Hippocampal formation (tissue), 2 donors: ENCODE measurements at places on chromosomes 16 and 17.

DNA sequence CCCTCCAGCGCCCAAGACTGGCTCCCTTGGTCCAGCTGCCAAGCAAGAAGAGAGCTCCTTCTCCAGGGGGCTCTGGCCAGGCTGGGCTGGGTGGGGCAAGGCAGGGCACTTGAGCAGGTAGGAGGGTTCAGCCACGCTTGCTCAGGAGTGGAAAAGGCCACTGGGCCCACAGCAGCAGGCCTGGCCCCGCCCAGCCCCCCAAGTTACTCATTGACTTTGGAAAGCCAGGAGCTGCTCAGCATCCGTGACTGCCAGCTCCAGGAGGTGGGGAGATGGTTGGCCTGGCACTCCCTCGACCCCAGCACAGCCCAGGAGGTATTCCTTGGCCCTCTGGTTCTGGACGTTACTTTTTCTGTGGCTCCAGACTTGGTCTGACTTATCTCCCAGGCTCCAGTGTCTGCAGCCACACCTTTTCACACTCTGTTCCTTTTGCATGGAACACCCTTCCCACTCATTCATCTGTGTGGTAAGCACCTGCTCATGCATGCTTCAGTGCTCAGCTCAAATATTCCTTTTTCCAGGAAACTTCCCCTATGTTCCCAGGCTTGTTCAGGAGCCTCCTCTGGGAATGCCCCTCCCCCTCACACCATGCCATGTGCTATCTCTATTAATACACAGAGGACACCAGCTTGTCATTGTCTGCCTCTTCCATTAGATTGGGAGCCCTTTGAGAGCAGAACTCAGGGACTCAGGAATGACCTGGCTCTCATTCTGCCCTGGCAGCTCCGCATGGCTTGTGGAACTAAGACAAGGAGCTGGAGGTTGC, at the start of gene CDH16:
TSS of gene CDH16 (minus strand) at position 83 of the 766 bp plus-strand sequence. CDS start 820 bp downstream, outside the sequence.
- no peak for DNase-seq

- no peak for DNase-seq
Observed at GRCh38 chr16:84791501-84791900, 28.3 kb upstream of the CRISPLD2 start.

DNA sequence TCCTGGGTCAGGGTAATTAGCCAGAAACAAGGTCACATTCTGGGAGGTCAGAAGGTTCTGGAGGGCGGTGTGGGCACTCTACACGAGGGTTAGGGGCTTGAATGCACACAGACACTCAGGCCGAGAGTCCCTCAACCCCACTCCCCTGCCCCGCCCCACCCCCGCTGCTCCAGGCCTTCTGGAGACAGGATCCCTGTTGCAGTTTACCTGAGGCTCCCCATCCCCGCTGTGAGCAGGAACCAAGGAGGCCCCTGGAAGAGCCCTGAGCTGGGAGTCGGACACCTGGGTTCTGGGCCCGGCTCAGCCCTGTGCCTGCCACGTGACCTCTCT, 4.4 kb upstream of the ACTG1 start:
- no peak for DNase-seq

- DNase-seq = no peak
Observed at GRCh38 chr17:55689672-55690071, 33.0 kb downstream of the TMEM100 start.

GRCh38 chr17:77670173-77670572, 288.3 kb upstream of the TNRC6C start:
- no peak for DNase-seq

DNA sequence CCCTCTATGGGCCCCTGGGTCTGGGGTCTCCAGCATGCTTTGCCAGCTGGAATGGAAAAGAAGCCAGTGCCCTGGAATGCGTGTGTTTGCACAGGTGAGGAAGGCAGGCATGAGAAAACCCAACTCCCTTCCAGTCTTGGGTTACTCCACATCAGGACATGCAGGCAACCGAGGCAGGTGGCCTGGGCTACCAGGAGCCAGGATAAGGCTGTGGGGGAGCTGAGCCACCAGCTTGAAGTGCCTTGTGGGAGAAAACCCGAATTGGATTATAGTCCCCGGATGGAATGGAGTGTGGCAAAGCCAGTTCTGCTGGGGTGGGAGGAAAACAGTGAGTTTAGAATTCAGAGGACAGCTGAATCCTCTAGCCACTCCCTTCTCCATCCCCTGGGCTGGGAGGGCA, 7.2 kb downstream of the SRCIN1 start:
- peak; percentile 62 for DNase-seq

GRCh38 chr17:27341041-27341471, 47.1 kb downstream of the WSB1 start:
- no peak for DNase-seq

DNA sequence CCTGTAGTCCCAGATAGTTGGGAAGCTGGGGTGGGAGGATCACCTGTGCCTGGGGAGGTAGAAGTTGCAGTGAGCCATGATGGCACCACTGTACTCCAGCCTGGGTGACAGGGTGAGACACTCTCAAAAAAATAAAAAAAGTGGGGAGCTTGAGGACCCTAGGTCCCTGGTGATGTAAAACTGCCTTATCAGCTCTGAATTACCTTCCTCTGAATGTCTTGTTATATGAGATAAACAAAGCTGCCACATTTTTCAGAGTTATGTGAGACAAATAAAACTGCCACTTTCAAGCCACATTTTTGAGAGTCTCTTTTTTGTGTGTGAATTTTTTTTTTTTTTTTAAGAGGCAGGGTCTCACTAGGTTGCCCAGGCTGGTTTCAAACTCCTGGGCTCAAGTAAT, 32.0 kb upstream of the B4GALNT2 start:
- no peak for DNase-seq

GRCh38 chr17:61731330-61731729, 132.0 kb downstream of the BRIP1 start:
- DNase-seq = no peak

DNA sequence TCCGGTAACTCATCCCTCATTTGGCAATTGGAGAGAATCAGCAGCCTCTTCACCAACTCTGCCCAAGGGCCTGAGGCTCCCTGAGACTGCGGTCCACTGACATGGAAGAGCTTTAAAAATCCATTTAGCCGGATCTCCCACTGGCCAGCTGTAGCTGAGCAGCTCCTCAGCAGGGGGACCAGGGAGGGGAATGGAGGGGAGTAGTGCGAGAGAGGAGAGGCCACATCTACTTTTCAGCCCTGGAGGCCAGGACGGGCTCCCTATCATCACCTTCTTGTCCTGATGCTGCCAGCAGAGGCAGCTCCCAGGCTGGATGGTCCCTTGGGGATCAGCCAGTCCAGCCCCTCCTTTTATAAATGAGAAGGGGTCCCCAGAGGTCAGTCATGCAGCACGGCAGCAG, 25.0 kb upstream of the SPPL2C start:
- no peak for DNase-seq

DNA sequence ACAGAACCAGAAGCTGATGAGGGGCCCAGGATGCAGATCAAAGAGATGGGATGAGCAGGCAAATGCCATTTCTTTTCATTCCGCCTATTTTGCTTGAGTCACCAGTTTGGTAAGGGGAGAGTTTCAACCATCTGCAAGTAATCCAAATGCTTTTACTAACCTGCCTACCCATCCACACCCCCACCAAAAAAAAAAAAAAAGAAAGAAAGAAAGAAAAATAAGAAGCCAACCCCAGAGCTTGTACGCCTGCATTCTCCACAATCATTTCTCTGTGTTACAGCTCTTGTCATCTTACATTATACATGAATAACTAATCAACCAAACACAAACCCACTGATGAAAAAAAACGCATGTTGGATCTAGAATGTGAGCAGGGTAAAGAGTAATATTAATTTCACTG, 15.7 kb upstream of the MSI2 start:
- no peak for DNase-seq

DNA sequence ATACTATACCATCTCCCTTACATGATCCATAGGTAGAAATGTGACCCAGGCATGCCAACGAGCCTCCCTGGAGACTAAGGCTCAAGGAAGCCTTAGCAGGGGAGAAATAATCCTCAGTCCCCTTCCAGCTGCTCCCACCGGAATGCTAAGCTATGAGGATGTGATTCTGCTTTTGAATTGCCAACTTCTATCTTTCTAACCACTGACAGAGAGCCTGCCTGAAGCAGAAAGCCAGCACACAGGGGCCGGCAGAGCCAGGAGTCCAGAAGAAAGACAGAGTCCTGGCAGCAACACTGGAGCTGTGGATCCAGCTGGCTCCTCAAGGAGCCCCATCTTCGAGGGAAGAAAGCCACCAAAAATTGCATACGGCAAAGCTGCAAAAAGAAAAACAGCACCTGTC, 579.6 kb upstream of the CDH5 start:
- DNase-seq = no peak

DNA sequence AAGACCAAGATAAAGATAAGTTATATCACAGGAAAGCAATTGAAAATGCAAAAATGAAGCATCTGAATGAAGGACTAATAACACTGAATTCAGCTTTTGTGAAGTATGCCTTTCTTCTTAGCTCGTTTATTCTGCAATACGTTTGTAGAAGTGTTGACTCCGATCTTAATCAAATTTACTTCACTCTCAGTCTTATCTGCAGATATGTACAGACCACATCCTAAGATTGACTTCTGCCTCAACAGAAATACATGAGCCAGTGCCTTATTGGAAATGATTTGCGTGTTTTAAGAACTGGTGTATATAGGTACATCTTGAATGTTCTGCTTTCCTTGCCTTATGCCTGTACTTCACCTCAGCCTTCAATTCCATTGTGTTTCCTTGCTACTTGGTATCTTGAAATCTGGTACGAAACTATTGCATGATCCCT, 1.3 kb downstream of the ATF7IP2 start:
- DNase-seq = no peak

DNA sequence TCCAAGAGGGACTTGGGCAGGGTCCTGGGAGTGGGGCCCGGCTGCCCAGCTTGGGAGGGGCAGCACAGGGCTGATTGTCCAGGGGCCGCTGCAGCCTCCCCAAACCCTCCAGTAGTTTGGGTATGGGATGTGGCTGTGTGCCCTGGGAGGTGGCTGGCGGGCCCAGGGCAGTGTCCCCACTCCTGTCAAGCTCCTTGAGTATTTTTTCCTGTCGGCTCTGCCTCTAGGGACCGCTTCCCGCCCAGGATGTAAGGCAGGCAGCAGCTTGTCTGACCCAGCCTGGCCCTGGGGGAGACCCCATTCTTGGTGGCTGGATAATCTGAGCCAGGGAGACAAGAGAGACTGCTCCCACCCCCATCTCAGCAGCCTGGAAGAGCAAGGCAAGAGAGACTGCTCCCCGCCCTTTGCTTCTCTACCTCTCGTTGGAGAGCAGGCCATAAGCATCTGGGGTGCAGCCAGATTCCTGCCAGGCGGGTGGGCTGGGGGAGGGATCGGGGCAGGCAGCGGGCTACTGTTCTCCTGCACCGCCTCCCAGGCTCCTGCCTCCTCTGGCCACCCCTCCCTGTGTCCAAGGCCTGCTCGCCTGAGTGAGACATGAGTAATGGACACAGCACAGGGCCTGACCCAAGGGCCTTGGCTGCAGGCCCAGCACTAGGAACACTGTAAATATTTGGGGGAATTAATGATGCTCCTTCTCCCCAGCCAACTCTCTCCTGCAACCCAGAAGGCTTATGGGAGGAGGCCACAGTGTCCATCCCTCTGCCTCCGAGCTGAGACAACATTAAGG, 18.4 kb upstream of the ITGA3 start:
- no peak for DNase-seq

DNA sequence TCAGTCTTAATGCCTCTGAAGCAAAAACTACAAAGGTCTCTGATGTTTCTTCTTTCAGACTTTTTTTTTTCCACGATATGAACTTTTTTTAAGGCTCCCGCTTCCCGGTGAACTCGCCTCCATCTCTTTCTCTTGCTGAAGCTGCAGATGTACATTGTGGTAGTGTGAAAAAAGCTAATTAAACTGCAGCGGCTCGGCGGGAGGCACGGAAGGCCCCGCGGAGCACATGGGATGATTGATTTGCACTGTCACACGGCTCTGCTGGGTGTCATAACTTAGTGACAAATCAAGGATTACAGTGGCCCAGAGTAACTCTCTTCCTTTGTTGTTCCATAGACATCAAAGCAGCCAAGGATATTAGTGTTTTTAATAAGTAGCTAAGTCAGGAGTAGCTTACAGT, 196.3 kb downstream of the AXIN2 start:
- no peak for DNase-seq

- DNase-seq = no peak
Observed at GRCh38 chr16:81170824-81171223, 67.7 kb upstream of the BCO1 start.

- DNase-seq = no peak
Observed at GRCh38 chr16:426115-426905, 861 bp downstream of the RAB11FIP3 start.

GRCh38 chr17:51373489-51374152, 113.3 kb downstream of the UTP18 start:
- no peak for DNase-seq

DNA sequence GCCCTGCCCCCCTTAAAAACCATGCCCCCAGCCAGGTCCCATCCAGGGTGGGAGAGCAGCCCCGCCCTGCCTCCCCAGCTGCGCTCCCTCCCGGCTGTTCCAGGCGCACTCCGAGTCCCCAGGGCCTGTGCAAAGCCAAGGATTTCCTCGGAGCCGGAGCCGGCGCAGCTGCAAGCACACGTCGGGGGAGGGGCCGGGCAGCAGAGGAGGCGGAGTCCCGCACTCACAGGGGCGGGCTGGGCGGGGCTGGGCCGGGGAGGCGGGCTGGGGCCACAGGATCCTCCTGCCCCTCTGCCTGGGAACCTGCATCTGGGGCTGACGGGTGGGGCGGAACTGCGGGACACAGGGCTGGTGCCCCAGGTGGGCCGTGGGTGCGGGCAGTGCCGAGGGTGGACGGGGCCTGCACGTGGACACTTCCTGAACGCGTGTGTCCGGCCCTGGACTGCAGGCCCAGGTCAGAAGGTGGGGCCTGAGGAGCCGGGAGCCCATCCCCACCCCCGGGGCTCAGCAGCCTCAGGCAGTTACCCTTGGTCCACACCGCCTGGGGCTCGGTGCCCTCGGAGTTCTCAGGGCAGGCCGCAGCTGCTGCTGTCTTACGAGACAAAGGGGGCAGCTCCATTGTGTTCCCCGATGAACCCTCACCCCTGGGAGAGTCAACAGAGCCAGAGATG, 24.0 kb upstream of the SSTR5 start:
- peak; percentile 83 for DNase-seq

DNA sequence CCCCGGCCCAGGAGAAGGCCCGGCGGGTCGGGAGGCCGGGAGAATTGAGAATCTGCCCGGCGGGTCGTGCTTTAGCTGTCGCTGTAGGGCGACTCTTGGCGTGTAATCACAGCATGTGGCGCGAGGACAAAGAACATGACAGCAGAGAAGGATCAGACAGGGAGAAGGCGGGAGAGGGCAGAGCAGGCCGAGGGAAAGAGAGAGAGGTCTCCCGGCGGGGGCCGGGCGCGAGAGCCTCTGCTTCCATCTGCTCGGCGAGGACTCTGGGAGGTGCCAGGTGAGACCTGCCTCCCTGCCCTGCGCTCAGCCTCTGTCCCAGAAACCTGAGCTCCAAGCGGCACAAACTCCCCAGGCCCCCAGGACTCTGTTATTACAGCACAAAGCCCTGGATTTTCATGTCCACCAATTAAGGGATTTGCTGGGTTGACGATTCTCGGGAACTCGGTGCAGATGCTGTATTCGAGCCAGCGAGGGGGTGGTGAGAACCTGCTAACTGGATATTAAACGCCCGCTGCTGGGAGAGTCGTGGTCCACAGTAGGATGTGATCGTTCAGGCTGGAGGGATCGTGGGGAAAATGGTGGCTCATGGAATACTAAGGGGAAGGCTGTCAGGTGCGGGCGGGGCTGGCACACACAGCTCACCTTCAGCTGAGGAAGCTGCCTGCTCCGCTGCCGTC, 172.0 kb upstream of the CIBAR2 start:
- DNase-seq = peak; percentile 9

GRCh38 chr17:47905221-47905733, 9.2 kb downstream of the SP2 start:
- peak; percentile 69 for DNase-seq
